ENCODE measurements at places on chromosomes 7 and 10.

DNA sequence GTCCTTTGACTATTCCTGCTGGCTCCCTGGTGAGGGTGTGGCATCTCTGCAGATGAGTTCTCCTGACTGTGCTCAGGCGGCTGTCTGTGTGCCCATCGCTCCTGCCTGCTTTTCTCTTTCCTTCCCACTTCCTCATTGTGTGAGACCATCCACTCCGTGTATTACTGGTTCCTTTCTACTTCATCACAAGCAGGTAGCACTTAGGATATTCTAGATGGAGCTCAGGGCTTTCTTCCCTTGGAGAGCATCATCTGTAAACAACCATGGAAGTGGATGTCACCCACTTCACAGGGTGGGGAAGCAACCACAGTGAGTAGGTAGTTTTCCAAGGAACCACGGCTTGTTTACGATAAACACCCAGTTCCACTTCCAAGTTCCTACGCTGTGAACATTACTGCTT, 15.7 kb downstream of the DNAJB6 start:
- no peak for DNase-seq

DNA sequence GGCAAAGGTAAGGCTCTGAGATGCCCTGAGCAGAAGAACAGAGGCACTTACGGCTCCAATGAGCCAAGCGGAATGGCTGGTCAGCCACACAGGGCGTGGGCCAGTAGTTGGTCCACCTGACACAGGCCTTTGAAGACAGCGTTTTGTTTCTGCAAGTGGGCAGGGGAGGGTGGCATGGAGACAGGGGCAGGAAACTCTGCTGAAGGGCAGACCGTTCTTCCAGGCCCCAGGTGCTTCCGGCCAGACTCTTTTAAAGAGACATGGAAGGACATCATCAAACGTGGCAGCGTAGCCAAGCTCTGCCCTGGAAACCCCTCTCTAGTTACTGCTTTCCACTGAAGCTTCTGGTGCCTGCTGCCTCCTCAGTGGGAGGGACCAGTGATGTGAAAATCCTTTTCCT, 77.5 kb upstream of the KMT2E start:
- DNase-seq, result no peak

DNA sequence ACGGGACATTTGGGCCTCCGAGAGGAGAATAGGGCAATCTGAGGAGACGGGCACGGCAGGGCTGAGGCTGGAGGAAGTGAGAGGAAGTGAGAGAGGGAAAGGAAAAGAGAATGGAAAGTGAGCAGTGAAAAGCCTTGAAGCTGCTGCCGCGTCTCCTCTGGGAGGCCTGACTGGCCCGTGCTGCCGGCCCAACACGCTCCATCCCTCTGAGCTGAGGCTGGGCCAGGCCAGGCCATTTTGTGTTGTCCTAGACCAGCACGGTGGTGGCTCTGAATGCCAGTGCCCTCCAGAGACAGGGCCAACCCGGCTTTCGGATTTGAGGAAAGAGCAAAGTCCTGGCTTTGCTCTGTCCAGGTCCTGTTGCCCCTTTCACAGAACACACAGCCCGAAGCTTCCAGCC, 361.1 kb upstream of the SHH start:
- DNase-seq, result no peak

DNA sequence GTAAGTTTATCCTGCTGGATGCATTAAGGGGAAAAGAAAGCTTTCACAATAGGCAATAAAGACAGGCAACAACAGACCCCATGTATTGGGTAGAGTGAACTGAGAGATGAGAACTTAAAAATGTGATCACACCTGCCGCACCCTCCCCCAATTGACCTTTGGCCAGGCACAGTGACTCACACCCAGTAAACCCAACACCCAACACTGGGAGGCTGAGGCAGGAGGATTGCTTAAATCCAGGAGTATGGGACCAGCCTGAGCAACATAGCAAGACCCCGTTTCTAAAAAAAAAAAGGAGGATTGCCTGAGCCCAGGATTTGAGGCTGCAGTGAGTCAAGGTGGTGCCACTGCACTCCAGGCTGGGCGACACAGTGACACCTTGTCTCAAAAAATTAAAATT, 86.9 kb downstream of the MPP7 start:
- no peak for DNase-seq

DNA sequence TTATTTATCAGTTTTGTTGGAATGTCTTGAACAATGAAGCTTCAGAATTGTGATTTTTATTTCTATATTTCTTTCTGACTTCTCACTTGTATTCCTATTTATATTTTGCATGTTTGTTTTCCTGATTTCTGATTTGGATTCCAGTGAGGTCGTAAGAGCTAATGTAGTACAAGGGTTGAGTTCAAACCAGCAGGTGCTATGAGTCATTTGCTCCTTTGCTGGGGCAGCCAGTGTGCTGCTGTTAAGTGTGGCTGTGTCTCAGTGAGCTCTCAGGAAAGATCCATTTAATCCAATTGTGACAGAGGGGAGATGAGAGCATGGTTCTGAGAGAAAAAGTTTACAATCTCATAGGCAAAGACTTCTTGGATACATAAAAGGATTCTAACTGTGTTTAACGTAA, 48.6 kb downstream of the MCU start:
- no peak for DNase-seq

DNA sequence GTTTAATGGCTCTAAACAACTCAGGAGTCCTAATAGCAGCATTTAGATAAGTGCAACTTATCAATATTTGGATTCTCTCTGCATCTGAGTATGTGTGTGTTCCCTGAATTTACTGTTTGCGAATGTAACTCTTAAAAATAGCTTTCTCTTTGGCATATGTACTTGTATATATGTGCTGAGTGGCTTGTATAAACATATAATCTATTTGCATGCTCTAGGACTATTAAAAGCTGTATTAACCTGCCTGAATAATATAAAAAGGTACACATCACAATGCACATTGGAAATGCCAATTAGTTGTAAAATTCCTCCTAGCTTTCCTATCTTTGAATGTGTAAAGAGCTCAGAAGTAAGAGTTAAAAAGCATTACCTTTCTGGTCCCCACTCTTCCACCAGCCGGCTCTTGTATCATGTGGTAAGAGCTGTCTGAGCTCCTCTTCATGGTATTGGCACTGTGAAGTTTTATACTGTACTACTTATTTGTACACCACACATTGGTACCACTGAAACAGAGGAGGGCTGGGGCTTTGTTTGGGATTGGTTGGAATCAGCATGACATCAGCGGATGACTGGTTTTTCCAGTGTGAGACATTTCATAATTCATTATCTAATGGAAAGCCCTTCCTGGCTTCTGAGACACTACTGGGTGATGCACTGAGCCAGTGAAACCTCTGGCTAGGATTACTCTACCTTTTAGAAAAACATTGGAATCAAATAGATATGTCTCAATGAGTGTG, at the start of gene INHBA:
INHBA (minus strand) TSS at position 456 of the 737 bp plus-strand sequence. CDS start 2,716 bp downstream, outside the sequence.
- no peak for DNase-seq

GRCh38 chr10:118369641-118370205, 27.6 kb upstream of the FAM204A start:
- DNase-seq, result no peak

DNA sequence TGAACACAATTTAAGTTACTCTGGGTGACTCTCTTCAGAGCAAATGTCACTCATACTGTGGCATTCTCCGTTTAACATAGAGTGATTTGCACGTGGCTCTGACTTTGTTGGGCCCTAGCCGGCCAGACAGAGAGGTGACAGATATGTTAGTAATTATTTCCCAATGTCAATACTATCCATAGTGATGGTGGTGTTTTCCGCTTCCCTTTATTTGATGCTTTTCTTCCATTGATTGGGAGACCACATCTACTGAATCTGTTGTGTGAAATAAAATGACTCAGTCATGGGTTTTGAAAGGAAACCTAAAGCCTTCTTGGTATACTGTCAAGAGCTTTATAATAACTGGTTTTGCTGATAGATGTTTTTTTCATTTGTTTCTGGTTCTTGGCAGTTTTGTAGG, 7.4 kb downstream of the AVL9 start:
- no peak for DNase-seq

DNA sequence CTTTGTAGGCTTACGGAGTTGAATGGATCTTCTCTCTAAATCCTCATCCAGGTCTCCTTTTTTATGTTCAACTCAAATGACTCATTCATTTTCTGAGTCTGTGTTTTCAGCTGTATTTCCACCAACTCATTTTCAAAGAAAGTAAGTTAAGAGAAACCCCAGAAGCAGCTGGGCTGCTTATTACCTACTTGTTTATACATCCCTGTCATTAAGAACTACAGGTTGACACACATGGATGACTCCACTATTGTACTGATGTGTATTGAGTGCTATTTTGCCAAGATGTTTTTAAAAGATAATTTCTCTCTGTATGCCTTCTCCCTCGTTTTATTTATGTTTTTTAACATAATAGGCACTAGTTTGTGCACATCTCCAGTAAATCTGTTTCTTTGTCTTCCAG, 41.9 kb downstream of the DGKI start:
- no peak for DNase-seq

- DNase-seq, result no peak
Observed at GRCh38 chr10:121921238-121921931, 6.4 kb downstream of the ATE1 start.

GRCh38 chr10:124279298-124279697, 139.4 kb downstream of the OAT start:
- no peak for DNase-seq

GRCh38 chr10:79430325-79430905, 15.0 kb downstream of the ZCCHC24 start:
- no peak for DNase-seq

DNA sequence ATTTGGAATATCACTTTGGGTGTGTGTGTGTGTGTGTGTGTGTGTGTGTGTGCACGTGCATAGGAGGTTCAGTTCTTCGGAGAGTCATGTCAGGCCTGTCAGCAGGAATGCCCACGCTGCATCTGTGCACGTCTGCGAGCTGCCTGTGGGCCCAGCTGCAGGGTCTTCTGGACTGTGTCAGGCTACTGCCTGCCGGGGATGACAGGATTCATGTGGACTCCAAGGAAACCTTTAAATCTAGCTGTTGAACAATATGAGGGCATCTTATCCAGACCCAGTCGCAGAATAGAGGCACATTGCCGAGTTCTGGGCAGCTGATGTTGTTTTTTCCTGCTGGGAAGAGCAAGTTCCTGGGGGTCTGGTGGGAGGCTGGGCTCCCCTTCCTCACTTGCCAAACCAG, 19.0 kb downstream of the AQP1 start:
- DNase-seq, result no peak

DNA sequence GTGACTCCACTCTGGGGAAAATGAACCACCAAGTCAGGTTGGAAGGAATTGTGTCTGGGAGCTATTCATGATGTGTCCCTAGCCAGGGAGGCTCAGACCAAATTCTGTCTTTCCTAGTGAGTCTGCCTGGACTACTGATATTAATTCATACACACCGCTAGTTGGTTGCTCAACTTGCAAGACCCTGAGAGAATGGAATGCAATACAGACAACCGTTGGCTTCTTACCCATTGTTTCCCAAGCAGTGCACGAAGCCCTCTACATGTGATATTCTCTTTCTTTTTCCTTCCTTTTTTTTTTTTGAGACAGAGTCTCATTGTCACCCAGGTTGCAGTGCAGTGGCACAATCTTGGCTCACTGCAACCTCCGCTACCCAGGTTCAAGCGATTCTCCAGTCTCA, 19.4 kb upstream of the SRGN start:
- no peak for DNase-seq

GRCh38 chr10:89952325-89952724, 250.9 kb downstream of the KIF20B start:
- no peak for DNase-seq

DNA sequence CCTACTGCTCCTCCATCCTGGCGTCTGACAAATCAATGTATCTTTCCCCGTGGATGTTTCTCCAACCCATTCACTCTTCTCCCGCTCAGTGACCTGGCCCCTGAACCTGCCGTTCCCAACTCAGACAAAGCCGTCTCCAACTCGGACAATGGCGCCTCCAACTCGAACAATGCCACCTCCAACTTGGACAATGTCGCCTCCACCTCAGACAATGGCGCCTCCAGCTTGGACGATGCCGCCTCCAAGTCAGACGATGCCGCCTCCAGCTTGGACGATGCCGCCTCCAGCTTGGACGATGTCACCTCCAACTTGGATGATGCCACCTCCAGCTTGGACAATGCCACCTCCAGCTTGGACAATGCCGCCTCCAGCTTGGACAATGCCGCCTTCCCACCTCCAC, 608.6 kb downstream of the DNAJB6 start:
- no peak for DNase-seq

DNA sequence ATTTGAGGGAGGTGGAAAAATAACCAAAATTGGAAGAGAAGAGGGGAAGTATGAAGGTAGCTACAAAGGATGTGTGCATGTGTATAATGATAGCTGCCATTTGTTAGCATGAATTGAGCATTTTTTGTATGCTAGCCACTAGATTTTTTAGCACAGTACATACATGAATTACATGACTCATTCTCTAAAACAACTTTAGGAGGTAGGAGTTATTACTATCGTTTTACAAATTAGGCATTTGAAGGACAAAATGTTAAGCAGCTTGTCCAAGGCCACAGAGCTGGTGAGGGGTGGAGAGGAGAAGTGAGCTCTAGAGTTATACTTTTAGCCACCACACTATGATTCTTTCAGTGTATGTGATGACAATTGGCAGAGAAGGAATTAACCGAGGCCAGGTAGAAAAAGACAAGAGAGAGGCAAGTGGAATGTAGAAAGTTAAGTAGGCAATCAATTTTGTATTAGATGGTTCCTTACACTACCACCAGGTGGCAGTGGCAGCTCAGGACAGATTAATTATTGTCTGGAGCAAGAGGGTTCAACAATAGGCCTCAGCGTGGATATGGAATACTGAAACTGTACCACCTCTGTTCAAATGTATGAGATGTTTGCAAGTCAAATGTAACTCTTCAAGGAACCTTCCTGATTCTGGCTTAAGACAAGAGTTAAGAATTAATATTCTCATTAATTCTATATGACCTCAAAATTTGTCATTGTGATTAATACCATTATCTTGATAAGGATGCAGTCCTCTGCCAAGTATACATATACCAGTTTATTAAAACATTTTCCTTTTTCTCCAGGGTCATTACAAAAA, 128.0 kb downstream of the MBL2 start:
- no peak for DNase-seq

- no peak for DNase-seq
Observed at GRCh38 chr7:105024734-105025133, 10.7 kb downstream of the KMT2E start.

GRCh38 chr10:68261132-68261856, 29.4 kb upstream of the ATOH7 start:
- no peak for DNase-seq

- DNase-seq, result no peak
Observed at GRCh38 chr7:6379886-6380285, 67.9 kb downstream of the DAGLB start.

GRCh38 chr10:67976292-67977245, 92.1 kb downstream of the SIRT1 start:
- no peak for DNase-seq

- DNase-seq, result no peak
Observed at GRCh38 chr10:129193148-129193547, 273.9 kb upstream of the MGMT start.

Measured in stimulated activated CD4-positive, alpha-beta T cell treated with anti-CD3 and anti-CD28 coated beads, Interleukin-12 subunit alpha, Interleukin-12 subunit beta, amount 100 ng/mL, for 24 hours (primary cell).